ENCODE measurements at places on chromosomes 11 and 22.

DNA sequence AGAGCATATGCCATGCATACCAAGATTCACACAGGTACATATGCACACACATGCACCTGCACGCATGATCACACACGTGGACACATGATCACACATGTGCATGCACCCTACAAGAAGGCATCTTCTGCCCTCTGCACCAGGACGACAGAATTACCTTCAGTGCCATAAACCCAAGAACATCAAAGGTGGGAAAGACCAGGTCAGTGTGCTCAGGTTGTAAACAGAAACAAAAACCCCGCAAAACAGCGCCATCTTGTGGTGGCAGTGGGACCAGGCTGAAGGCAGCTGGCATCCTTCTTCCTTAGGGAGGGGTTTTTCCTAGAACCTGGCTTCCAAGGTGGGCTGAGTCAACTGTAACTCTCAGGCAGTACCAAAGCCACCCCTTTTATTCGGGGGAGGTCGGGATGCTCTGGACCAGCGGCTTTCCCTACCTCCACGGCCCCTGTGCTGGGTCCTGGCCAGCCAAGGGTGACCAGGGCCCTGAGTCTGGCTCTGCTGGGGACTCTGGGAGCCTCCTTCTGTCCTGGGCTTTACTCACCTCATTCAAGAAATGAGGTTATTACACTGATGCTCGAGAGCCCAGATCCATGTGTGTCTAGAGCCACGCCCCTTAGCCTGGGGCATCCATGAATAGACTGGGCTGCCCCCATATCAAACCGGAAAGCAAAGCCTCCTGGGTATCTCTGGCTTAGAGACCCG is 69.4 kb upstream of the FGF3 start:
- peak; percentile 41 for ATAC-seq

- ATAC-seq: no peak
Measured at GRCh38 chr11:91730620-91731019, 494.0 kb upstream of the FAT3 start.

- no peak for ATAC-seq
Measured at GRCh38 chr11:86702220-86702983, 30.0 kb upstream of the ME3 start.

DNA sequence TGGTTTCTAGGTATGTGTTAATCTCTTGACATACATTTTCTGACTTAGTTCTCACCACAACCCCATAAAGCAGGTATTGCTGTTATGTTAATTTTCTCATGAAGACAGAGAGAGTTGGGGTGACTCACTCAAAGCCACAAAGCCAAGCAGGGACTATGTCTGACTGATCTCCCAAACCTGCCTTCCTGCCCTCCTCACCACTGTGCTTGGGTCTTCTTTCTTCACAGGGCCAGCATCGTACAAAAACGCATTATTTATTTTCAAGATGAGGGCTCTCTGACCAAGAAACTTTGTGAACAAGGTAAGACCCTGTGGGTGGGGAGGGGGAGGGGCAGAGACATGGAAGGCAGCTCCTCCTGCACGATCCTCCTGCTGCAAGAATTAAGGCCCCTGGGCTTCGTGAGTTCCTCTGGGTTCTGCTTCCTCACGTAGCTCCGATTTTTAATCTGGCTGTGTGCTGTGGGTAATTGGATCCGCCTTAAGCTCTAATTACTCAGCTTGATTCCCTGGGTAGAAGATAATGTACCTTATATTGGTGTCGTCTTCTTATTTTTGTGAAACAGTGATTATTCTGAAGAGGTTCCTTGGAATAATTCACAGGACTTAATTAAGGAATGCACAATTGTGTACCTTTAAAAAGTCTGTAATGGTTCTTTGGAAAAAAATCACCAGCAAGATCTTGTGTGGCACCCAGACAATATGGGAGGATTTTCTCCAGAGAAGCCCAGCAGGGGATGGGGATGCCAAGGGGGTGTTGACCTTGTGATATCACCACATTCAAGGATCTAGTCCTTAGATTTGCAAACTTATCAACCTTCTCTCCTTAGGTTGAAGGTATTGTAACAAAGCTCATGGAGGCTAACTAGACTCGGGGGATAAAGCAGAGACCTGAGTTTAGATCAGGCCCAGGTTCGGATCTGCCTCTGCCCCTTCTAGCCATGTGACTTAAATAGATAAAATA is 112.9 kb downstream of the SPON1 start:
- ATAC-seq: peak; percentile 77

- no peak for ATAC-seq
Measured at GRCh38 chr11:65489035-65489705, 9.7 kb upstream of the MALAT1 start.

- no peak for ATAC-seq
Measured at GRCh38 chr11:68398995-68399851, 61.3 kb upstream of the PPP6R3 start.

DNA sequence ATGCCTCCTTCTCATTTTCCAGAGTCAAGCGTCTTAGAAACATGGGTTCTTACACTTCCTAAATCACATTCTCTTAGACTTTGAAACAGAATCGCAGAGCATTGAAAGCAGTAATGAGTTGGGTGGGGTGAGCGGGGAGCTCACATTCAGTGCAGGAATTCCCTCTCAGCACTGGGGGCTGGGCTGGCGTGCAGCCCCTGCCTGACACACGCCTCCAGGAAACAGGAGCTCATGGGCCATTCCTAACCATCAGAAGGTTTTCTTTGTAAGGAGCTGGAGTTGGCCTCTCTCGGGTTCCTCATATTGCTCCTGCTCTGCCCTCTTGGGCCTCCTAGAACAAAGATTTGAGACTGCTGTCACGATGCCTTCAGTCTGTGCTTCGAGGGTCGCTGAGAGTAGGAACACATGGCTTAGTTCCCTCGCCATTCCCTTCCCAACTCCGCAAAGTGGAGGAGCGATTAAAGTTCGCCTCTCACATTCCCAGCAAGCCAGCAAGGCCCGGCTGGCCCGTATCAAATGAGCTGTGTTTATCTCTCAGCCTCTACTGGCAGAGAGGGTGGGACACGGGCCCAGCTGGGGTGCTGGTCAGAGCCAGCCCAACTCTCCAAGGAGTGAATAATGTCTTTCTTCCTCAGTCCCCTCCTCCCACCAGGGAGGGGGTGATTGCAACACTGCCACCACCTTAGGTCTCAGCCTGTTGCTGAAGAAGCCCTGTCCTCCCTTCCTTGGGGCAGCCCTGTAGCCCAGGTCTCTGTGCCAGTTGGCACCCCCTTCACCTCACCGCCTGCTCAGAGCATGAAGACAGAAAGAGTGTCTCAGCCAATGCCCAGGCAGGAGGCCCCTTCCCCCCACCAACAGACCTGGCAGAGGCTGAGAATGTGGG is 10.4 kb downstream of the CHRDL2 start:
- ATAC-seq: peak; percentile 17

DNA sequence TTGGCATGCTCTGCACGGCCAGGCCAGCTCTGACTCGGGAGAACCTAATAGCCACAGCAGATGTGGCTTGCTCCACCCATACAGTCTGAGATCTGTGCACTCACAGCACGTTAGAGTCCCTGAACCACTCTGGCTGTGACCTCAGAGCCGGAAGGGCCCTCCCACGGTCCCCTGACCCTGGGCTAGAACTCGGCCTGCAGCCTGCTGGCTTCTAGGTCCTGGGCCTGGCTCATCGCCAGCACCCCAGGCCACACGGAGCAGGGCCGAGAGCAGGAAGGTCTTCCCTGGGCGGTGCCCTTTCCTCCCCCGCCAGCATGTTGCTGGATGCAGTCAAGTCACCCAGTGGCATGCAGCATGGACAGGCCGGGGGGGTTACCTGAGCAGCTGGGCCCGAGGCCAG is 35.3 kb upstream of the TTLL12 start:
- peak; percentile 16 for ATAC-seq

DNA sequence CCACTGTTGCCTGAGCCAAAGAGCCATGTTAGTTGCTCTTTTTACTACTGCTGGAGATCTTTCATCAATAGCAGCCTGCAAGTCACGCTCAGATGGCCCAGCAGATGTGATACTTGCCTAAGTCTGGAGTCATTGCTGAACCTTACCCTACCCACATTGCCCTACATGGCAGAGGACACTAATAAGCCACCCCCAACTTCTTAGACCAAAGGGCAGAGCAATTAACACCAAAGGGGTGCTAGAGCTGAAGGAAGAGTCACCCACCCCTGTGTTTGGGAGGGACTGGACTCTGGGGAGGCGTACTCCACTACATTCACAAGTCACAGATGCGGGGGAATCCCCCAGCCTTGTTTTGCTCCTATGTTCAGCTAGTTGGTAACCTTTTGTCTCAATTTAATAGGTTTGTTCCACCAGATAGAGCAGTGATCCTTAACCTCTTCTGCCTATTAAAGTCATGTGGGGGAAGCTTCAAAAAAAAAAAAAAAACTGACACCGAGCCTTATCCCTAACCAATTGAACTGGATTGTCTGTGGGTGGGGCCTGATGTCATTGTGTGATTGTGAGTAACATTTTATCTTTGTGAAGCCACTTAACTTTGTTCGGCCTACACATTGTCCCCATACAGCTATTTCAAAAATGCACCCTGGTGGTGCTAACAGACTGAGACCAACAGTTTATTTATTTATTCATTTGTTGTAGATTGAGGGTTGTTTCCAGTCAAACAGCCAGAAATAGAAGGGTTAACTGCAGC is 13.1 kb downstream of the ADM start:
- ATAC-seq: no peak

DNA sequence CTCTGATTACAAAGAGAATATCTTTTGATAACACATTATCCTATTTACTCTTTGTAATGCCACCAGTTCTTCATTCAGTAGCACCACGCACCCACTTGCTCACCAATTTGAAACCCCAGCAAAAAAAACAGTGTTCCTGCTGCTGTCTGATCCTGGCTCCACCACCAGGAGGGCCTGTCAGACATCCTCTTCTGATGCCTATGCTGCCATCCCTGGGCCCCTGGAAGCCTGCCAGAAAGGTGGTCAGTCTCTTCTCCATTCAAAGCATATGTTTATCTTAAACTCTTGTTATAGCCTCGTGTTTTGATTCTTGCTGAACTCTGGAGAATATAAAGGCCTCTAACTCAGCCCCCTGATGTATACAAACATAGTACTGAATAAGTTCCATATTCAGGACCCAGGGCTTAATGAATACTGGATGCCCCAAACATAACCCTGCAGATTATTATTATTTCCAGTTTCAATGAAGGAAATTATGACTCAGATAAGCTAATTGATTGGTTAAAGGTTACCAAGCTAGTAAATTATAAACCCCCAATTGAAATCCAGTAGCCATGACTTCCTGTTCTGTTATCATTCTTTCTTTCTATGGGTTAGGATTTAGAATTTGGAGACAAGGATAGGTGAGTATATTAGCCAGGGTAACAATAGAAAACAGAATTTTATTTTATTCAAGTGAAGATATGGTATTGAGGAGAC is 116.7 kb downstream of the NTM start:
- no peak for ATAC-seq

DNA sequence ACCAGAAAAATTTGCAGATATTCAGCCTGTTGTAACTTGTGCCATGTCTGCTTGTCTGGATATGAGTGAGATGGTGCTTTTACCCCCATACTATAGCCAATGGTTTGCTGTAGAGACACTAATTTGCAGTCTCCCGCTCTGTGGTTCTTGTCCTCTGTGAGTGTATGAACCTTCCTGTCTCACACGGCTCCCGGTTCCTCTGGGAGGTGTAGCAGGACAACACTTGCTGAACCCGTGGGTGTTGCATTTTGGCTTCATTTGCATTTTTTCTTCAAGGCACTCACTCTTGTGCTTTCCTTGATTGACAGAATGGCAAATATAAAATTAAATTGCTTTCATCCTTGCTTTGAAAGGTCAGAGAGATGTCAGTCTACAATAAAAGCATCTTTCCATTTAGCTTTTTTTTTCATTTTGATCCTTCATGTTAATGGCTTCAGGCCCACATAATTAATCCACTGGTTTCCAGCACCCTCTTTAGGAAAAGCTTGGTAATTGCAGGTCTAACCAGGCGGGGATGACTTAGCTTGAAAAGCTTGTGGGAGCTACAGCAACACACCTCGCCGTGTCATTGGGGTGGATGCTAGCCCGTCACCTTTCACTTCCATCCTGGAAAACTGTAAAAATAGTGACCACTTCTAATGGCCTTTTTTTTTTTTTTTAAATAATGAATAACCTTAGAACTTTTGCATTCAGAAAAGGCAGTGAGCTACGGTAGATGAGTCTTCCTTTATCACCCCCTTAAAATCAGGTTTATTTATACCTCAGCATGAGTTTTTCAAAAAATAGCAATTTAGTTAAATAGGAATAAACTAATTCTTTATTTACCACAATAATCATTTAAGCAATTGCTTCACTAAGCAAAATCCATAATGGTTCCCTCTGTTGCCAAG is 27.4 kb upstream of the ST14 start:
- ATAC-seq: peak; percentile 87

DNA sequence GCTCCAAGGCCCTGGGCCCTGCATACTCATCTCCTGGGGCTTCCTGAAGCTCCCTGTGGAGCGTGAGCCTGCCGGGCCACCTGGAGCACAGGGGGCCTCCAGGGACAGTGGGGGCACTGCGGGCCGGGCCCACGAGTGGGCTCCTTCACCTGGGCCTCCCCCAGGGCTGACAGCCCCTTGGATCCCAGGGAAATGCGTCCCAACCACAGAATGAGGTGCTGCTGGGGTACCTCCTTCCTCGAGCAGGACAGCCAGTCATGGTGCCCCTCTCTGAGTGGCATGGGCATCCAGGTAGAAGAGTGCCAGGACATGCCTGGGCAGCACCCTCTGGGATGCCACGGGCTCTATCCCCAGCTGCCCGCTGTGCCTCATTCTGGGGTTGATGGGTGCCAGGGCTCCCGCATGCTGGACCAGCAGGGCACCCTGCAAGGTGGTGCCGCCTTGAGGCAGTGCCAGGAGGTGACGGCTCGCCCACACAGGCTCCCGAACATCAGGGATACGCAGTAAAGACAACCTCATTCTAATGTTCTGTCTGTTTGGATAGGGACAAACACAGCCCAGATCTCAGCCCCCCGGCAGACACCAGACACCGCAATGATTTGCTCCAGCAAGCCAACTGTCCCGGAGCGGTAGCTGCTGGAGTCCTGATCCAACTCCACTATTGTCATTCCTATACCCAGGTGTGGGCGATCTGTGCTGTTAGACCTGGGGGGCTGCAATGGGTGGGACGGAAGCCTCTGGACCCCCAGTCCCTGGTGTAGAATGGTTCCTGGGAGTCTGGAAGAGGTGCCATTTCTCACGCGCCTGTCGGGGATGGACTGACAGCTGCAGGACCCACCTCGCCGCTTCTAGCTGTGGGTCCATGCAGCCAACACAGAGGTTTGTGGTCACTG is 25.8 kb downstream of the KRTAP5-5 start:
- ATAC-seq: peak; percentile 21

- no peak for ATAC-seq
Measured at GRCh38 chr11:132451942-132452601, 1080.2 kb downstream of the OPCML start.

GRCh38 chr22:19330865-19331418 is 39.4 kb upstream of the CLTCL1 start:
- ATAC-seq: peak; percentile 18

DNA sequence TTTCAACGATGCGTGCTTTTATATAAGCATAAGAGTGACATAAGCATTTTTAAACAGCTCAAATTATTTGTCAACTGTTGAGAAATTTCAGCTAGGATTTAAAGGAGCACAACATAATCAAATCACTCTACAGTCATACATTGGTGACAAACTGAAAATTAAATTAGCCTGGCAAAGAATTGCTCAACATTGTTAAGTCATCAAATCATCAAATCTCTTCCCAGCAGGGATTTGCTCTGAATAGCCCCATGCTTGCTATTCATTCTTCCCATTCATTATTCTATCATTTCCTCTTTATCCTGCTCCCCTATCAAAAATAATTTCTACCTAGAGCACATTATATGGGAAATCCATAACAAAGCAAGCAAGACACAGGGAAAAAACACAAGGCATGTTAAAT is 198.7 kb upstream of the LUZP2 start:
- ATAC-seq: no peak

- no peak for ATAC-seq
Measured at GRCh38 chr11:64831411-64831891, 13.0 kb downstream of the CDC42BPG start.

All from esophagus mucosa (tissue), 1 donor.